T-cell (primary cell): ENCODE measurements at places on chromosomes 2 and 18.

- DNase-seq = no peak
These were observed 289.1 kb downstream of the GBX2 start for GRCh38 chr2:235879116-235879515.

GRCh38 chr2:235641956-235642355 is 148.1 kb downstream of the AGAP1 start:
- no peak for DNase-seq

DNA sequence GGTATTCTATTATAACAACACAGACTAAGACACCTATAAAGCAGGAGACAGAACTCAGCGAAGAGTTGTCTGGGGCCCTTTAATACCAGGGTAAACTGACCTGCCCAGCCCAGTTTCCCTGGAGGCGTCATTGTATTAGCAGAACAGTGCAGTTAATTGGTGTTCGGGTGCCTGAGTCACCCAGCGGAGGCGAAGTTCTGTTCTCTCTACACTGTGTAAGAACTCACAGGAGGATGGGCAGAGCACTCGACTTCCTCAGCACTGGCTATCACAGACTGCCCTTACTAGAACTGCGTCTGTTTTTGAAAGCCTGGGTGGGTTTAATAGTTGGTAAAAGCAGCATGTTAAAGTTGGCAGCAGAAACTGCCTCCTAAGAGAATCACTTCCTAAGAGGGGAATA is 106.5 kb upstream of the ATP8B1 start:
- DNase-seq = no peak

GRCh38 chr2:171180229-171180930 is 19.7 kb upstream of the TLK1 start:
- no peak for DNase-seq

DNA sequence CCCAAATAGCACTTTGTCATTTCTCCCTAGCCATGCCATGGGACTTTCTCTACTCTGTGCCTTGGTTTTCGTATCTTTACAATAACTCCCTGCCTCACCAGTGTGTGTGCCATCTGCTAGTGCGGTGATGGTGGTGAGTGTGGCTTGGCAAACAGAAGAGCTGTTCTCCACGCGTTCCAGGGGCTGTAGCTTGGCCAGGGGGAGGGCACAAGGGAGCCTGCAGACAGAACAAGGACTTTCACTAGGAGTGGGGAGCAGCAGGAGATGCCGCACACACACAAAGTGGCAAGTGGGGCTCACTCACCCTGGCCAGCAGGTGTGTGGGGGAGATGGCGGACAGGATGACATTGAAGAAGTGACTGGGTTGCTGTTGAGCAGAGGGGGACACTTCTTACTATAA is 196.9 kb downstream of the HAUS1 start:
- no peak for DNase-seq
